Posterior vena cava (tissue), 2 donors: ENCODE measurements at places on chromosomes 7 and 10. TPM values are rescaled to one million over a fixed set of nuclear protein-coding genes. Genes with fewer than 3 reads are reported as not detected.

- DNase-seq = no peak
Observed at GRCh38 chr7:39210362-39210761, 232.7 kb downstream of the POU6F2 start.

- no peak for DNase-seq
Observed at GRCh38 chr10:62727934-62728333, 76.6 kb upstream of the ADO start.

DNA sequence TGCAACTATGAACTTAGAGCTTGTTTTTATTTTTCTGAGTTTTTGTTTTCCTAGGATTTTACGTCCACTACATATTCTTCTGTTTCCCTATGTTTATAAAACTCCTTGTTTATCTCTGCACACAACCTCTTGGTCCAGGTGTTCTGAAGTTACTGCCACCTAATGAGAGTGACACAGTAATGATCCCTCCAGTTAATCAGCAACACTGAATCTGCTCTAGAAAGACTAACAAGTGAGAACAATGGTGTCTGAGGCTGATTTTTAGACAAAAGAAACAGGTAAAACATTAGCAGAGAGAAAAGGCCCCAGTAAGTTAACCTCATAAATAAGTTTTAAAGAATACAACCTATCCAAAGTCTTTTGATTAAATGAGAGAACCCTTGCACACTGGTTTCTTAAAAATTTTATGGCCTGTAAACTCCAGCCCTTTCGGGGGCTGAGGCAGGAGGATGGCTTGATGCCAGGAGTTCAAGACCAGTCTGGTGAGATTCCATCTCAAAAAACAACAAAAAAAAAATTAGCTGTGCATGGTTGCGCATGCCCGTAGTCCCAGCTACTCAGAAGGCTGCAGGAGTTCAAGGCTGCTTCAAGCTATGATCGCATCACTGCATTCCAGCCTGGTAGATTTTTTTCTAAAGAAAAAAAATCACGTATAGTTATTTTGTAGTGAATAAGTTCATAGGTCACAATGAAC is 397.6 kb downstream of the MAGI2 start:
- no peak for DNase-seq

DNA sequence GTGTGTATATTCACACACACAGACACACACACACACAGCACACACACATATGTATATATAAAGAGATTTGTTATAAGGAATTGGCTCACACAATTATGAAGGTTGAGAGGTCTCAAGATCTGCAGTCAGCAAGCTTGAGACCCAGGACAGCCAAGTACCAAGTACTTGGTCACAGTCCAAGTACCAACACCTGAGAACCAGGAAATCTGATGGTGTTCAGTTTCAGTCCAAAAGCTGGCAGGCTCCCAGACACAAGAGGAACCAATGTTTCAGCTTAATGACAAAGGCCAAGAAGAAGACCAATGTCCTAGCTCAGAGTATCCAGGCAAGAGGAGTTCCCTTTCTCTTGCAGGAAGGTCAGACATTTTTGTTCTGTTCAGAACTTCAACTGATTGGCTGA is 780.2 kb downstream of the MAGI2 start:
- no peak for DNase-seq

Gene SPDYE2
- total RNA-seq = not detected

Gene EEPD1
- total RNA-seq = 9.7 TPM

Gene MASTL
- 7.0 TPM for total RNA-seq

Gene SSC4D
- total RNA-seq = 0.32 TPM

Gene HOXA2
- total RNA-seq = 2.0 TPM
